ENCODE measurements at places on chromosomes 4 and X.

- no peak for DNase-seq
Measured at GRCh38 chrX:111662292-111662691, 18.7 kb upstream of the ALG13 start.

- DNase-seq, result no peak
Measured at GRCh38 chr4:107164962-107165475, 128.9 kb upstream of the DKK2 start.

- no peak for DNase-seq
Measured at GRCh38 chr4:187744911-187745310, 250.7 kb upstream of the ZFP42 start.

- DNase-seq, result no peak
Measured at GRCh38 chr4:169103966-169104412, 93.9 kb upstream of the CBR4 start.

- DNase-seq, result no peak
Measured at GRCh38 chr4:41656572-41657520, 91.7 kb downstream of the PHOX2B start.

Data from stimulated activated naive CD4-positive, alpha-beta T cell treated with Interleukin-2 at 50 U/mL for 16 hours (primary cell).